ENCODE measurements at places on chromosomes 13 and 19. TPM values are rescaled to one million over a fixed set of nuclear protein-coding genes. Genes with fewer than 3 reads are reported as not detected.

The MRI1 gene
- total RNA-seq, result 42.9 TPM

The NCR1 gene
- total RNA-seq, result not detected

The FFAR3 gene
- not detected for total RNA-seq

GRCh38 chr19:18192673-18193387, at the start of gene MPV17L2:
Gene MPV17L2, plus strand, starts transcription at chr19:18193218. Its CDS starts 64 bp downstream, at chr19:18193282.
- peak; percentile 100 for DNase-seq

DNA sequence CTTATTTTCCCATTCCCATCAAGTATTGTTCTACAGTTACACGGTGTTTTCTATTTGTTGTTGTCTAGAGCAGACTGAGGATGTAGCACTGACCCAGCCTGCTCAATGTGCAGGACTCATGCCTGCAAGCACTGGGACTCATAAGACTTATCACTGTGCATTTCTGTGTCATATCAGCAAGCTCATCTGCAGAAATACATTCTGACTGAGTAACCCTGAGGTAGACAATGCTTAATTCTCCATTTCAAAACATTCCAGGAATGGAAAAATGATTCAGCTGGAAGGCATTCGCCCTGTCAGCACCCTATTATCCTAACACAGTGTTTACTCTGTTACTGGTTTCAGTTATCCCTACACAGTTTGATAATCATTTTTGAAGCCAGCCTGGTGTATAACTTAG, 2506.4 kb downstream of the PCDH9 start:
- DNase-seq, result peak; percentile 97

DNA sequence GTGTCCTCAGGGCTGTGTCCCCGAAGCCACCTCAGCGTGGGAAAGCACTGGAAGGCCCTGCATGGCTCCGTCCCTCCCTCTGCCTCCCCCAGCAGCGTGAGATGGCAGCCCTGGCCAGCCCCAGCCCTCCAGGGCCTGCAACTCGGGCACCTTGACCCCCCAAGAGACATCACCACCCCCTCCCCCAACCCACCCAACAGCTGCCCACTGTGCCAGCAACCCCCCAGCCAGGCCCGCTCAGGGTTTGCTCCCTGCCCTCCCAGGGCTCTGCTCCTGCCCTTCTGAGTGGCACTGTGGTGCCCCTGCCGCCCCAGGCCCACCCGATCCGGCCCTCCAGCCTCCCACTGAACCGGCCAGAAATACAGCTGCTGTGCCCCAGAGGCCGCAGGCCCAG, 1.5 kb upstream of the ASPDH start:
- DNase-seq, result no peak

GRCh38 chr13:80604098-80604497, 263.2 kb upstream of the SPRY2 start:
- no peak for DNase-seq

GRCh38 chr19:16736709-16737108, 17.1 kb downstream of the NWD1 start:
- no peak for DNase-seq
